ENCODE measurements at places on chromosomes 7 and 10.

GRCh38 chr7:38185395-38186307, 7.6 kb downstream of the STARD3NL start:
- no peak for DNase-seq

- DNase-seq: peak; percentile 13
These were observed 247.6 kb downstream of the AUTS2 start for GRCh38 chr7:69845721-69846495.

DNA sequence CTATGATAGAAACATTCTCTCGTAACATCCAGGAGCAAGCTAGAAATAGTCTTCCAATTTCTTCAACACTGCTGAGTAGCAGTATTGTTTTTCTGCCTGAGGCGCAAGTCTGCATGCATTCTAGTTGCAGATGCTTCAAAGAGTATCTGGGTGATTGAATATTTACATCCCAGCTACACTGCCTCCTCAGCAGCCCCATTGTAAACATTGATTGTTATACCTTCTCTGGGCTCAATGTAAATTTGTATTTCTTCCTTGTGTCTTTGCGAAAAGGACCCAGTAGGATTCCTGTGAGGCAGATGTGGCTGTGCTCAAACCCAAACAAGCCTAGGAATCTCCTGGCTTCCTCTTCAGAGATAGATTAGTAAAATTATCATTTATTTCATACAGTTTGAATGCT, 320.7 kb downstream of the CDC14C start:
- no peak for DNase-seq

- no peak for DNase-seq
These were observed 284.5 kb upstream of the SEMA3D start for GRCh38 chr7:85471307-85471706.

GRCh38 chr7:2416063-2416462, 12.7 kb downstream of the CHST12 start:
- DNase-seq: no peak

GRCh38 chr10:123926401-123927264, 35.0 kb upstream of the CPXM2 start:
- DNase-seq: peak; percentile 63

DNA sequence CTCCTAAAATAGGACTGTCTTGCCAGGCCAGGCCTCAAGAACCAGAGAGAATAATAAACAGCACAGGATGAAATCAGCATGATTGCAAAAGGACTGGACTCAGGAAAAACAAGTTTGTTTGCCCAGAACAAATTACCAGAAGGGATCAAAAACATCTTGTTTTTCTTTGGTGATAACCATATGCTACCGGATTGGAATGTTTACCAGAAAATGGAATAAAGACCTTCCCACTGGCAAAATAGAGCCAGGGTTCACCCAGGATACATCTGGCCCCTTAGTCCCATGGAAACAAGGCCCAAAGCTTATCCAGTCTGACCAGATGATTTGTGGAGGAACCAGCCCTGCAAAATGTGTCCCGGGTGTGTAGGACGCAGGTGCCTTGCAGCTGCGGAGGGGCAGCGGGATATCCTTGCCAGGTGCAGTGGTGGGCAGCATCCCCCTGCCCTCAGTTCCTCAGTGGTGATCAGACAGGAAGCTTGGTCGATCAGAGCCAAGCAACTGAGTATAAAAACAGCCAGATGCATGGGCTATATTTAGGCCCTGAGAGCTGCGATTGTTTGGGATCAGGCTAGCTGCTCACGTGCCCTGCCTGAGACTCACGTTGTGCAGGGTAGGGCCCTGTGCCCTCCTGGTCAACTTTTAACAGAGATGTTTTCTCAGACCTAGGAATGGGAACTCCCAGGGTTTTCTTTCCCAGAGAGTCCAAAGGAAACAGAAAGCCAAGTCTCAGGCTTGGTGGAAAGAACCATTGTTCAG, 4.6 kb upstream of the ZNF22 start:
- DNase-seq: peak; percentile 47

GRCh38 chr7:25026156-25026555, 46.2 kb upstream of the OSBPL3 start:
- no peak for DNase-seq
